Renal cortical epithelial cell (primary cell): ENCODE measurements at places on chromosomes 4 and X. TPM values are rescaled to one million over a fixed set of nuclear protein-coding genes. Genes with fewer than 3 reads are reported as not detected.

Gene STARD8
- total RNA-seq: 8.2 and 19.7 TPM in 2 replicates

Gene ZNF732
- total RNA-seq: 0.05 and 0.52 TPM in 2 replicates

Gene GLRB
- 19.4 and 20.7 TPM in 2 replicates for total RNA-seq

Gene RAB41
- total RNA-seq: not detected in 2 replicates

Gene RTL5
- total RNA-seq: 0.17 and 3.9 TPM in 2 replicates

Gene ZCCHC18
- total RNA-seq: 2.9 and 13.9 TPM in 2 replicates

Gene GRIA2
- total RNA-seq: 0.05 TPM in 1 of 2 replicates, not detected in the other

Gene AREG
- total RNA-seq: 12.2 and 91.3 TPM in 2 replicates
